Mesothelial cell of epicardium (in vitro differentiated cells): ENCODE measurements at places on chromosomes 7 and 10. TPM values are rescaled to one million over a fixed set of nuclear protein-coding genes. Genes with fewer than 3 reads are reported as not detected.

DNA sequence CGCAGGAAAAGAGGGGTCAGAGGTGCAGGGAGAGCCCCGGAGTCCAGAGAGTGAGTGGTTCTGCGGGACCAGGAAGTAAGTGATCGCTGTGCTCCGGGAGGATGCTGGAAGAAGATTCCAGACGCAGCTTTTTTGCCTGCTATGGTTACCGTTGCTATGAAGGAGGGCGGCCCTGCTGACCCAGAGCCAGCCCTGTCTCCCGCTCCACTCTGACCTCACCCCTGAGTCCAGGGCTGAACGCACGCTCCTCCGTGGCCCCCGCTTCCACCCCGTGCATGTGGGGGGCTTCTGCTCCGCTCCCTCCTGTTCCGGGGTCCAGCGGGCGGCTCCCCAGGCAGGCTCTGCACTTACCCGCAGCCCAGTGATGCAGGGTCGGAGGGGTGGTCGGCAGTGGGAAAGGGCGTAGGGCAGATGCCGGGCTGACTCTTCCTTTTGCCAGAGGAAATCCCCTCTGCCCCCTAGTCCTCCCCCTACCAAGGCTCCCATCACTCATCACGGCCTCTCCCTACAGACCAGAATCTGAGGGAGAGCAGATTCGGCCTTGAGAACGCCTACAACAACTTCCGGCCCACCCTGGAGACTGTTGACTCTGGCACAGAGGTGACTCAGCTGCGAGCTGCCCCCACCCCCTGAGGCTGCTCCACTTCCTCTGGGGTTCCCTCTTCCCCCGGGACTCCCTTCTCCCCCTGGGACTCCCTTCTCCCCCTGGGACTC is 2.7 kb upstream of the MUC17 start:
- DNase-seq: peak; percentile 54

DNA sequence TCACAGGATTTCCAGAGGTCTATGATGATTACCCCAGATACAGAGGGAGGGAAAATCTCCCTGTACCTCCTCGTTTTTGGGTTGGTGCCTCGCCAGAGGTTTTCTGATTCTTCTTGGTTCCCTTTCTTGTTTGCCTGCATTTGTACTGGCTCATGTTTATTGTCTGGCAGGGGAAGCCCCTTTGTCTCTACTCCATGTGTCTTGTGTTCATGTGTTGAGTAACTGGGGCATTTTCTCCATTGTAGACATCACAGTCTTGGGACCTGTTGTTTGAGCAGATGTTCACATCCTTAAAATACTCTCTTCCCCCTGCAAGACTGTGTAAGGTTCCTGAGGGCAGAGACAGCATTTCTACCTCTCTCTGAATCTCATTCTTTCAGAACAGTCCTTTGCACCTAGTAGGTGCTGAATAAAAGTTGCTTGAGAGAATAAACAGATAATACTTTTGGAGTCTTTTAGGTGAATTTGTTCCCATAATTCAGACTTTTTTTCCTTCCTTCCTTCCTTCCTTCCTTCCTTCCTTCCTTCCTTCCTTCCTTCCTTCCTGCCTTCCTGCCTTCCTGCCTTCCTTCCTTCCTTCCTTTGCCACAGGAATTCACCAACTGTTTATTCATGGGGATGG is 25.1 kb downstream of the CDK14 start:
- no peak for DNase-seq

DNA sequence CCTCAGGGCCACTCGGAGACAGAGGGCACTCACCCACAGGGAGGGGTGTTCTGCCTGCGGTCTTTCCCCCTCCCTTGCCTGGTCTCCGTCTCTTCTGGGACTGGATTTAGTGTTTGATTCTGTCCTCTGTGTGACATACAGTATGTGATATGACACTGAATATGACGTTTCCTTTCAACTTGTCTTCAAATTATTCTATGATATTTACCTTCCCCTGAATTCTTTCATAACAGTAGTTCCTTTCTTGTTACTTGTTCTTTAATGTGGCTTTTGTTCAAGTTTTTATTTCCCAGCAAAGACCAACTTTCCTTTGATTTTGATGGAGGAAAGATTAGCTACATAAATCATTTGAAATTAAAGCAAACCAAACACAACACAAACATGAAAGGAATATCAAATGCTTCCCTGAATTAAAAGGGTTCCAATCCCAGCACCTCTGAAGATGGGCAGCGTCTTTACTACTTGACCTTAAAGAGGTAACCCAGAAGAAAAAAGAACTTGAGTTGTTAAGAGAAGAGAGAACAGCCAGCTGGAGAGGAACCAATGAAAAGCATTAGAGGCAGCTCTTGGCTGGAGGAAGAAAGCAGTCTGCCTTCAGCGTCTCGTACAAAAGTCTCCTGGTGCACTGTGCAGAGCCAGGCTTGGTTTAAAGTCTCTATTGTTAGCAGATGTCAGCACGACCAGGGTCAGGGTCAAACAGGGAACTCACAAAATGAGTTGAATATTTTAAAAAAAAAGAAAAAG is 18.3 kb upstream of the RHEB start:
- no peak for DNase-seq

- no peak for DNase-seq
These were observed 68.5 kb downstream of the TET1 start for GRCh38 chr10:68628576-68629127.

Gene ANKRD30A
- total RNA-seq: not detected in 3 replicates

Gene HMX2
- total RNA-seq: not detected in 3 replicates
